Activated naive CD4-positive, alpha-beta T cell treated with anti-CD3 and anti-CD28 coated beads, Interleukin-2, amount 50 U/mL, for 72 hours (primary cell): ENCODE measurements at places on chromosomes 3 and 15. TPM values are rescaled to one million over a fixed set of nuclear protein-coding genes. Genes with fewer than 3 reads are reported as not detected.

GRCh38 chr3:10996345-10997013 lies 3.9 kb downstream of the SLC6A1 start:
- no peak for DNase-seq

DNA sequence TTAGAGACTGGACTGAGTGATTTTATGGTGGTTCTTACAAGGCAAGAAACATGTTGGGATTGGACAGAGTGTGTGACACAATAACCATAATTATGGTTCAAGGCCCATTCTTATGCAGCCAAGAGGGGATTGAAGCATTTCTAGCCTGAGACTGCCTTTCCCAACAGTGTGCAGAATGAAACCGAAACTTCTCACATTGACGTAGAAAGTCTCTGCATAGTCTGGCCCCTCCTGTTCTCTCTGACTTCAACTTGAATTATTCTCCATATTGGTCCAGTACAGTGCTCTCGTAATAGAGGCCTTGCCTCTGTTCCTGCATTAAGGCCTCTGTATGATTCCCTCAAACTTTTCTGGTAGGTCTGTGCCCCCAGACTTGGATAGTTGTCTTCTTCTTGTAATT lies 138.3 kb downstream of the DIPK2A start:
- DNase-seq = no peak

The CP gene
- total RNA-seq = not detected

- no peak for DNase-seq
Observed at GRCh38 chr3:129025691-129026435, 24.8 kb downstream of the EFCC1 start.

DNA sequence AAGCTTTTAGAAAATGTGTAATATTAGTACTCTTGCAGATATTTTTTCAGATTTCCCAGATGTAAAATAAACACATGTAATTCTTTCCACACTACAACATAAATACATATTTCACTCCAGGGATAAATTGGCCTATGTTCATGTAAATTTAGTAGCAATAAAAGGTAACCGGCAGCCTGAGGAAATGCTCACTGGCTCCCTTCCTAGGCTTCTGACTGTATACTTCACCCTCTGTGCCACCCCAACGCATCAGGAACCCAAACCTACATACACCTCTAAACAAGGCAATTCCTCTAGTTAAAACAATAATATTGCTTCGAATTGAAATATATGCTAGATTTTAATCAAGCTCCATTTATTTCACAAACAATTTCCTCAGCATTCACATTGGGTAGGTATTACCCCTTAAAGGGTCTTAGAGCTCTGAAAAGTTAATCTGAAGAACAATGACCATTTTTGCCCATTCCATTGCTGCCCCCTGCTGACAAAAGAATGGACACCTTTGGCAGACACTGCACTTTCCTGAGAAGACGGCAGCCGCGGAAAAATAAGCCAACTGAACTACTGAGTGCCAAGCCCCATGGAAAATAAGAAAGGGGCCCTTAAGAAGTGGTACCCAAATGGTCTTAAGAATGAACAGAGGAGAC lies 212.5 kb downstream of the OSBPL10 start:
- DNase-seq = peak; percentile 67

GRCh38 chr15:67520321-67521028 lies 456 bp upstream of the C15orf61 start:
- DNase-seq = peak; percentile 9

- DNase-seq = no peak
Observed at GRCh38 chr3:17584066-17584465, 158.4 kb downstream of the TBC1D5 start.

The SUSD5 gene
- total RNA-seq = not detected

The PDZRN3 gene
- not detected for total RNA-seq

GRCh38 chr3:131811481-131811880 lies 223.3 kb downstream of the CPNE4 start:
- no peak for DNase-seq

- DNase-seq = no peak
Observed at GRCh38 chr3:48879307-48879993, 19.2 kb downstream of the SLC25A20 start.

- DNase-seq = no peak
Observed at GRCh38 chr15:60774829-60775463, 296.0 kb upstream of the ICE2 start.

DNA sequence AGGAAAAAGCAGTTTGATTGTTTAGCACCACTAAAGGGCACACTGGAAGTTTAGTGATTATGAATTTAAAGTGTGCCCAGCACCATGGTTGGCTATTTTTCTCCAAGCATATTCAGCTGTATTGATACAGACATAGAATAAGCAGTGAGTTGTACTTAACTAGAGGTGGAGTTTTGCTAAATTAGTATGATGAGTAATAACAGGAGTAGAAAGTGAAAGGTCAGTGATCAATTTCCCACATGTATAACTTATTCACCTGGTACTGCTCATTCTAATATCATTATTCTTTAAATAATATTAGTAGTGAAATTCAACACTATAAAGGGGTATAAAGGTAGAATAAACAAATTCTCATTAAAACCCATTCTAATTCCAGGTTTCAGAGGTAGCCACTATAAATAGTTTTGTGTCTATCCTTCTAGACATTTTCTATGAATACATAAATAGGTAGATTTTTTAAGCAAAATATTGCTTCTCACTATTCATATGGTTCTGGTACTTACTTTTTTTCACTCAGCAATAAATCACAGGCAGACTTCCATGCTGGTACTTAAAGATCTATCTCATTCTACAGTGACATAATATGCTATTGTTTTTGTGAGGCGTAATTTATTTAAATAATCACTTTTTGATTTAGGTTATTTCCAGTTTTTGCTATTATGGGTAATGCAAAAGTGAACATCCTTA lies 732.9 kb downstream of the VGLL3 start:
- DNase-seq = no peak

GRCh38 chr3:194038960-194039359 lies 97.0 kb upstream of the HES1 start:
- no peak for DNase-seq

DNA sequence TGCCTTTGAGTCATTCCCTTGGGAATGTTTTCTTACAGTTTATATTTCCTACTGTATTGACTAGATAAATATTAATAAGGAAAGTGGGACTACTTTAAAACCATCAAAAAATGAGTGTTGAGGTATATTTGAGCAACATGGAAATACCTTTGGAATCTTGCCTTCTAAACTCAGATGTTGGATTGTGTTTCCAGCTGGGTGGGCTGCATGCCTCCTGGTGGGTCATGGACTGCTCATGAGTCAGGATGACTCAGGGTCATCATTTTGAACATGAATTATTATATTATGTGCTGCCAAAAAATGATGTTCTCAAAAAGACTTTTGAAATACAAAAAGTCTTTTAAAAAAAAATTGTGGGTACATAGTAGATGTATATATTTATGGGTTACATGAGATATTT lies 41.1 kb upstream of the APH1B start:
- DNase-seq = no peak

The ZNF106 gene
- 62.8 TPM for total RNA-seq

DNA sequence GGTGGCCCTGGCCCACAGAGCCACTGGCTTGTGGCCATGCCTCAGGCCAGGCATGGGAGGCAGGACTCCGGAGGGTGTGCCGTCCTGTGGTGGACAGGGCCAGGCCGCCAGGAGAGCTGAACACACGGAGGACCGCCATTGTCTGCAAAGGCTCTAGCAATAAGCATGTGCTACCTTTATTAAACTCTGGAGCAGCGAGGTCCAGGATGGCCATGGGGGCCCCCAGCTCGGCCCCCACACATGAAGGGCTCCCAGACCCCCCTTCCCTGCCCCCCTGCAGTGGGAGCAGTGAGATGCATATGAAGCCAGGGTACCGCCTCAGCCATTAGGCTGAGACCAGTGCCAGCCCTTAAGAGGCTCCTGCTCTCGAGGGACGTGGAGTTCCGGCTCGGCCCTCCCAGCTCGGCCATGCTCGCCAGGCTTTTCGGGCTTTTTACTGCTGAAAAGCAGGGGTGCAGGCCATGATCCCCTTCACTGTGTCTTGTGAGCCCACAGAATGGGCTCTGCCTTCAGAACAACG lies 2.7 kb downstream of the AMIGO3 start:
- no peak for DNase-seq

DNA sequence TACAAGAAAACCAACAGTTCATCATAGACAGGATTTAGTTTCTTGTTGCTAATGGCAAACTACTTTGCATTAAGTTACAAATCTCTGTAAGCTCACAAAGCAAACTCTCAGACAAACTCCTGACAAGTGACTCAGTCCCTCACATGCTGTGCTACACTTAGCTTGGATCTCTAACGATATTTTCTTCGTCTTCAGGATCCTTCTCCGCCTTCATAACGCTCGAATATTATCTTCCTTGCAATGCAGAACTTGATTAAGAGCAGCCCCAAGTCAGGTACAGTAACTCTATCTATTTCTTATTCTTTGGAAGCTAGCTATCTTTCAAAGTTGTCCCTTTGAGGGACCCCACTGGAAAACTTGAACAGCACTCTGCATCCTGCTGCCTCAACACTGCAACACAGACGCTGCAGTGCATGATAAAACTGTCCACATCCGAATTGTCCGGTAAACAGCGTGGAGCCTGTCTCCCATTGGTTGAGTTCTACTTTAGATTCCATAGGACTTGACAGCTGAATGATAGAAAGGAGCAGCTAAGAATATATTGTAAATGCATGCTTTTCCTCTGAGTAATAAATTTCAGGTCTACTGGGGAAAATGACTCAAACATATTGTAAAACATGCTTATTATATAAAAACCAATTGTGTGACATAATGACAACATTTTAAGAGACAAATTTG lies 61.3 kb downstream of the UACA start:
- no peak for DNase-seq

- DNase-seq = no peak
Observed at GRCh38 chr3:187131981-187132380, 7.3 kb downstream of the RPL39L start.

The HIGD2B gene
- 0.27 TPM for total RNA-seq

The LRRC31 gene
- total RNA-seq = not detected

The TPRG1 gene
- total RNA-seq = 21.0 TPM

- no peak for DNase-seq
Observed at GRCh38 chr3:61356685-61357084, 105.4 kb upstream of the FHIT start.

DNA sequence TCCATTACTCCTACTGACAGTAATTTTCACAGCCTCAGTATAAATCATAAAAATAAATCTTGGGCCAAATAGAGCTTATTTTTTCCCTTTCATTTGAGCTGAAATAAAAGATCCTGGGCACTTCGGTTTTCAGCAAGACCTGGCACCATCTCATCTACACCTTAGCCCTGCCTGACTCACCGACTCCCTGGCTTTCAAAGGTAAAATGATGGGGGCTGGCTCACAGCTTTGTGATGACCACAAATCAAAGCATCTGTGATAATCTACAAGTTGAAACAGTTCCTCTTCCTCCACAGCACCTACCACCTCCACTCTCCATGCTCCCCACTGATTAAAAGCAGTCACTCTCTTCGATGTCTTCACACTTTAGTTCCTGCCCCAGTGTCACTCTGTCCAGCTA lies 27.6 kb downstream of the DET1 start:
- DNase-seq = no peak

- DNase-seq = no peak
Observed at GRCh38 chr3:66991459-66991858, 6.6 kb upstream of the KBTBD8 start.

DNA sequence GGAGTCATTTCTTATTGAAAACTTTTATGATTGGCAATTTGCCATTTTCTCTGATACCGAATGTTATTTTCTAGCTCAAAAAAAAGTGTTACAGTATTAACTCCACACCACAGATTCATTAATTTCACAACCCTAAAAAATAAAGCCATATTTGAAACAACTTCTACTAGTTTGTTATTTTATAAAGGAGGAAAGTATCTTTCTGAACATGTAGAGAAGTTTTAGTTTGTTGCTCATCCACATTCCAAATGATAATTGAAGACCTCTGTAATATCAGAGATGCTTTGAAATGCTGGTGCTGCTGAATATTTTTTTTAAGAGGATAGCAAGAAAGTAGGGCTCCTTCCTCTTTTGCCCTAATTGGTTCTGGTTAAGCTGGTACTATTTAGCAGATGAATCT lies 1.9 kb downstream of the VGLL3 start:
- DNase-seq = no peak

DNA sequence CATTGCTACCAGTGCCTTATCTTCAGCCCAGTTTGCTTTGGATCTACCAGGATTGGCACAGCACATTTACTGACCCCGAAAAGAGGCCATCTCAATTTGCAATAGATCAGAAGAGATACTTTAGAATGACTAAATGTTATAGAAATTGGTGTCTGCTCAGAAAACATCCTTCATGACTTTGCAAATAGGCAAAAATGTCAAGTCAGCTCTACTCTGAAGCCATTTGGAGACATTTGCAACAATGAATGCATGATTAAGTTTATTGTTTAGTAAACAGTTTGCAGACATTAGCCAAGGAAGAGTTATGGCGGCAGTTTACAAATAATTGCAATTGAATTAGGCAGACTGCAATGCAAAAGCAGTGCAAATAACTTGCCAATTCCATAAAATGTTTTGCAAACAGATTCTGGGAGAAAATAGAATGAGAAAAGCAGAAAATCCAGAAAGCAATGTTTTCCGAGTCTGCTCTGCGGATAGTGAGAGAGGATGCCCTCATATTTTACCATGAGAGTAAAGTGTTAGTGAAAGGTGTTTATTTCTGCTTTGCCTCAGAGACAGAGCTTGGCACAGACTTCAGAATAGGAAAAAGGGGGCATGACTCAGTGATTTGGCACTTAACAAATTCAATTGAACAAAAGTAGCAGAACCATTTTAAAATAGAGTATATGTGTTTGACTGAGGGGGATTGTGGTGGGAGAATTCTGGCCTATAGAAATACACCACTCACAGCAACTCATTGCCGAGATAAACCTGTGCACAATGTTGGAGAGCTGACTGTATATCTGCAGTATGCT lies 334.9 kb upstream of the NR2F2 start:
- DNase-seq = no peak

DNA sequence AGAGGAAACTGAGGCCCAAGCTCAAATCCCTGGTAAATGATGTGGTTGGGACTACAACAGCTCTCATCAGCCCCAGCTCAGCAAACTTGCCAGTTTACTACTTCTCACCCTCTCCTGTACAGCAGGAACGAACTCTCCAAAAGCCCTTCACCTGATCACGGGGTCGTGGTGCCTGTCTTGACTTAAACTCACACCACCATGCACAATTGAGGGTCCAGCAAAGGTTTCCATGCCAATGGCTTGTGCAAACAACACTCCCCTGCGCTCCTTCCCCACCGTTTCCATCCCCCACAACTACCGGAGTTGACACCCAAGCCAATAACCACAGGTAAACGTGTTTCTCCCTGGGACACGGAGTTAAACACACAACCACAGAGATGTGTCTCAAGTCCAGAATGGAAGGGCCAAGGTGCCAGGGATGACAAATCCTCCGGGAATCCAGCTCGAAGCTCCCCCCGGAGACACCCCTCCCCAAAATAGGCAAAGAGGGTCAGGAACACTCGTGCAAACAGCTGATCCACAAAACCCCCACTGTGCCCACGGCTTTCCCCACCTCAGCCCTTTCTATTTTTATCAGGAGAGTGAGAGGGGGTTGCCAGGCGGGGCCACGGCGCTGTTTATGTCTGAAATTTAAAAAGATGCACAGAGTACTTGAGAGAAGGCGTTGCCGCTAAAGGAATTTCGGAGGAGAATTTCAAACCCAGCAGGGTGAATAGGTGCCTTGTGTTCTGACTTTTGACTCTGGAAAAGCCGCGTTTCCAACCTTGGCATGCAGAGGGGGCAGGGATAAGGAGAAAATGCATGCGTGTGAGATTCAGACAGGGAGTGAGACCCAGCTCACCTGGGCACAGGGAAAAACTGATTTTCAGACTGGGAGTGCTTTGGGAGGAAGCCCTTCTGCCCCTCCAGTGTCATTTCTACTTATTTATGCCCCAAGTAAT lies 10.6 kb upstream of the ACAN start:
- DNase-seq = no peak

GRCh38 chr15:99425657-99426301 lies 140.0 kb upstream of the MEF2A start:
- no peak for DNase-seq

- DNase-seq = no peak
Observed at GRCh38 chr3:183018421-183019192, 38.3 kb upstream of the DCUN1D1 start.
